ENCODE measurements at places on chromosomes 2 and 18.

GRCh38 chr2:134181219-134181618 is 72.7 kb upstream of the MGAT5 start:
- peak; percentile 44 for DNase-seq

- DNase-seq = no peak
Measured at GRCh38 chr2:11832531-11832930, 86.1 kb downstream of the LPIN1 start.

DNA sequence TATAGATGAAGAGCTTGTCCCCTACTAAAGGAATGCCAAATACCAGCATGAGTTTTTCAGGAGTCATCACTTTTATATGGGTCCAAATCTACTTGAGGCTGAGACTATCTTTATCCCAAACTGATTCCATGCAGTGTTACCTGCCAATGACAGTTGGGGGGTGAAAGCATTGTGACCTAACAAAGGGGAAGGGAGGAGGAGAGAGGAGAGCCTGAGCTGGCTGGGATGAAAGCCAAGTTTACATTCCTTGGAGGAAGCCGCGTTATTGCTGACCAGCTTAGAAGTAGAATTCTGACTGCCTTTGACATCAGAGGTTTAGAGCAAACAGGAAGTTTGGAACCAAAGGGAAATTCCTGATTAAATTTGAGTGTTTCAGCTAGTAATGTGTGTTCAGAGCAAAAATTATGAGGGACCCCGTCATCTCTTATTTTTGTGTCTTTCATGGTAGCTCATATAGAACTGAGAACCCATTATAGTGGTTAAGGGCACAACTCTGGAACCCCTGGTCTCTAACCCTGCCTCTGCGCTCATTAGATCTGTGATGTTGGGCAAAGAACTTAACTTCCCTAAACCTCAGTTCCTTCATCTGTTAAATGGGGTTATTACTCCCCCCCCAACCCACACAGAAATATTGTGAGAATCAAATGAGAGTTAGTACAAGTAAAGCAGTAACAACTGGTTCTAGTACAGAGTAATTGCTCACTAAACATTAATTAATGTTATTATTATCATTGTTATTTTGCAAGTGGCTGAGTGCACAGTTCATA is 199.3 kb upstream of the EPAS1 start:
- DNase-seq = peak; percentile 89

DNA sequence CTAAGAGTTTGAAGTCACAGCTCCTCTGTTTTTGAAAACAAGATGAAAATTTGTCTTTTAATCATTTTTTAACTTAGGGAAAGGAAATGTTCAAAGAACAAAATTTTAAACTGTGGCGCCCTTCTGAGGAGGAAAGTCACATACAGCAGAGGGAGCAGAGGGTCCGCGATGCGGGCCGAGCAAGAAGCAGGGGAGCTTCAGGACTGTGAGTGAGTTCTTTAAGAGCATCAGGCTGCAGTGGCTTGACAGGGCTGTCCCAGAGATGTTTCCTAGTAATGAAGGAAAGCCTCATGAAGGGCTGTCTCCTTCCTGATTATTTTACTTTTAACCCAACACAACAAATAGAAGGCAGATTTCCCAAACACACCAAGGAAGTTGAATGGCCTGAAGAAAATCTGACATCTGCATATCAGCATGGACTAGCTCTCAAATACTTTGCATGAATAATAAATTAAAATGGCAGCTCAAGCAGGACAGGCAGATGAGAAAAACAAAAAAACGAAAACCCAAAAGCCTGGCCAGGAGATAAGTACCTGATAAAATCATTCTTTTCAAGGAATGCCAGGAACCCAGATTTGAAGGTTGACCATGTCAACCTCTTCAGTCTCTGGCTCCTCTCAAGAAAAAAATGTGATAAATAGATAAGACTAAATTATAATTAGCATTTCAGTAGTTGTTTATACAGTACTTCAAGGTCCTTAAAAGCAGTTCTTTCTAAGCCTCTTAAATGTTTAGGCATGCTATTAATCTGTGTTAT is 60.8 kb downstream of the SLC40A1 start:
- no peak for DNase-seq

GRCh38 chr2:189210250-189211087 is 30.9 kb upstream of the COL5A2 start:
- peak; percentile 86 for DNase-seq

GRCh38 chr2:142722569-142722968 is 154.9 kb upstream of the KYNU start:
- no peak for DNase-seq

DNA sequence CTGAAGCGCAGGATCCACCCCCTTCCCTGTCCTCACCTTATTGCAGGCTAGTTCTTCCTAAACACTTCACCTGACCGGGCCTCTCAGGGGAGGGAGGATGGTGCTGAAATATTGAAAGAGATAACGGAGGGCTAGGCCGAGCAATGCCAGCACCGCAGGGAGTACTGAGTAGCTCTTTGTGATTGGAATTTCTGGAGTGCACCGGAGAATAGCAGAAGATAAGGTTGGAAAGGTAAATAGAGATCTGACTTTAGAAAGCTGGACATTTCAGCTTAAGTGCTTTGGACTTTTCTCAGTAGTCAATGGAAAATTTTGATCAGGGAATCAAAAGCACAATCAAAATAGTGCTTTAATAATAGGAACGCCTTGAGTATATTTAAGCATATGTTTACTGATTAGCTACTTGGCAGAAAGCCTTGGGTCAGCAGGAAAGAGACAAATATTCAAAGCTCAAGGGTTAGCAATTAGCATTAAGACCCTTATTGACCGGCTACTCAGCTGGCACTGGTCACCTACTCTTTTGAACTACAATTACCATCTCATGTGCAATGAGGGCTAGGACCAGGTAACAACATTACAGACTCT is 142.9 kb upstream of the NDUFV2 start:
- DNase-seq = no peak

GRCh38 chr2:14194233-14194632 is 438.3 kb upstream of the LRATD1 start:
- no peak for DNase-seq

DNA sequence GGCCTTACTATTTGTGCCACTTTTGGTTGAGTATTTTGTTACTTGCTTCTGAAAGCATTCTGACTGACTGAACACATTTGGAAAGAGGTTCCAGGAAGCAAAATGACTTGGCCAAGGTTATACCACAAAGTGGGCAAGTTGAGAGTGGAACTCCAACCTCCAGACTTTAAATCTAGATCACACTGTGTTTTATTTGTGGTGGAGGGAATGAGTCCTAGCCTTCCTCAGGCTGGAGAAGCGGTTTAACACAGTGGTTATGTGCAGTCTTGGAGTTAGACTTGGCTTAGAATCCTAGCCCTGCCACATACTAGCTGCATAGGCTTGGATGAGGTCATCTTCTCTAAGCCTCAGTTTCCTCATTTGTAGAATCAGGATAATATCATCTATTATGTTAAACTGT is 33.4 kb downstream of the PLEKHM3 start:
- DNase-seq = no peak

DNA sequence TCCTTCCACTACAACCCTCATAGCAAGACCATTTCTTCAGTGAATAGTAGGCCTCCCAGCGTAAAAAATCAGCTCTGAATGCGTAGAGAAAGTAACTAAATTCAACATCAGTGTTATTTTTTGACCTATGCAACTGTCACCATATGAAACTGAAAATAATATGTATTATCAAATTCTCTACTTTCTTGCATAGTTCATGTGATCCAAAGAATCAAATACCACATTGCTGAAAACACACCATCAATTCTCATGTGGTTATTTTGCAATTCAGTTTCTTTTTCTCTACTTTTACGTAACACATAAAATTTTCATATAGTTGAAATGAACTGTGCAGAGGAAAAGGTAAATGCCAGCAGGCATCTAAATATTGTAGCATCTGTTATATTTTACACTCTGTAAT is 208.5 kb upstream of the SPOPL start:
- DNase-seq = no peak

DNA sequence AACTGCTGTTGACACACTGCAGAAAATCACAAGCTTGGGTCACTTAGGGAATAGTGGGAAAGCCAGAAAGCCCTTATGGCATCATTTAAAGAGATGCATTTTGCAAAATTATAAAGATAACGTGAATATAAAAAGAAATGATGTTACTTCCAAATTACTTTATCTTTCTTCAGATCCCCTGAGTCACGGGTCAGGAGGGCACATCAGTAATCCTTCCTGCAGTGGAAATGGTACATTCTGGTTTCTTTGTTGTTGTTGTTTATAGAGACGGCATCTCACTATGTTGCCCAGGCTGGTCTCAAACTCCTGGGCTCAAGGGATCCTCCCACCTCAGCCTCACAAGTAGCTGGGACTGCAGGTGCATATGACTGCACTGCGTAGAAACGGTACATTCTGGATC is 9.8 kb upstream of the EPG5 start:
- DNase-seq = no peak
